Hematopoietic multipotent progenitor cell treated with erythropoietin and hydrocortisone succinate and interleukin-3 and kit ligand, for 15 days (in vitro differentiated cells): ENCODE measurements at places on chromosomes 3 and 15.

DNA sequence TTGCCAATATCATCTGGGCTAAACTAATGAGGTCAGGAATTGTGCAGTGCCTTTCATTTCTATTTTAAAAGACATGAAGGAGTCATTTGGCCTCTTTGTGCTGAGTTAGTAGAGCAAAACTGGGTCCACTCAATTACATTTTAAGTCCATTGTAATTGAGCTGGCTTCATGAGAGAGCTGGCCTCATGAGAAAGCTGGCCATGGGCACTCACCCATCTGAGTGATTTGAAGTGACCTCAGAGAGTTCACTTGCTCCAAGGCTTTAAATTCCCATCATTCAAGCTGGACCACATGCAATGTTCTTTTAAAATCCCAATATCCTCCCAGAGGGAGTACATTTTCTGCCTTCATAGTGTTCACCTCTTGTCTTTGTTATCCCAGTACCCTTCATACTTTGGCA, 335.9 kb upstream of the WNT5A start:
- DNase-seq, result no peak

DNA sequence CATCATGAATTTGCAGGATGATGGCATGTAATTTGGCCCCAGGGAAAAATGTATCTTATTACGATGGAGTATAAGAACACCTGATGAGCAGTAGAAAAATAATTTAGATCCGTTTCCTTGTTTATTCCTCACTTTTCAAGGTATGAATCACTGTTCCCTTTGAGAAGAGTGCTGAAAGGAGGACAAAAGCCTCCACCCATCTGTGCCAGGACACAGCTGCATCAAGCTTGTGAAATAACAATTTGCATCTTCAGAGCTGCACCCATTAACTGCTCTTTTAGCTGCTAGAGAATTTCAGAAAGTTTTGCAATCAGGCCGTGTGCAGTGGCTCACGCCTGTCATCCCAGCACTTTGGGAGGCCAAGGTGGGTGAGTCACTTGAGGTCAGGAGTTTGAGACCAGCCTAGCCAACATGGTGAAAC, 9.6 kb downstream of the CLDND1 start:
- no peak for DNase-seq

GRCh38 chr3:102348904-102349303, 85.9 kb upstream of the ZPLD1 start:
- DNase-seq, result no peak

DNA sequence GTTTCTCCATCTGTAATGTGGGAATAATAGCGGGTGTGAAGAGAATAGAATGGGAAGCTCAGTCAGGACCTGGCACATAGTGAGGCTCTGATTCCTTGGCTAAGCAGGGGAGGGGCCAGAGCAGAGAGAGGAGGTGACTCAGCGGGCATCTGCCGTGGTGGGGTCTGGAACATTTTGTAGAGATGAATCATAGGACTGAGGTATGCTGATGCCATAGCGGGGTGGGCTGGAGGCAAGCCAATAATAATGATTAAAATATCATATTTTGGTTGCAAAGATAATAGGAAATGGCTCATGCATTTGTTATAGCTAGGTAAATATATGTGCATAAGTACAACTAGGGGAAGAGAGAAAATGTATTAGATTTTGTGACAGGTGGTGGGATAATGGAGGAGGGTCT, 11.2 kb downstream of the TGM4 start:
- no peak for DNase-seq

DNA sequence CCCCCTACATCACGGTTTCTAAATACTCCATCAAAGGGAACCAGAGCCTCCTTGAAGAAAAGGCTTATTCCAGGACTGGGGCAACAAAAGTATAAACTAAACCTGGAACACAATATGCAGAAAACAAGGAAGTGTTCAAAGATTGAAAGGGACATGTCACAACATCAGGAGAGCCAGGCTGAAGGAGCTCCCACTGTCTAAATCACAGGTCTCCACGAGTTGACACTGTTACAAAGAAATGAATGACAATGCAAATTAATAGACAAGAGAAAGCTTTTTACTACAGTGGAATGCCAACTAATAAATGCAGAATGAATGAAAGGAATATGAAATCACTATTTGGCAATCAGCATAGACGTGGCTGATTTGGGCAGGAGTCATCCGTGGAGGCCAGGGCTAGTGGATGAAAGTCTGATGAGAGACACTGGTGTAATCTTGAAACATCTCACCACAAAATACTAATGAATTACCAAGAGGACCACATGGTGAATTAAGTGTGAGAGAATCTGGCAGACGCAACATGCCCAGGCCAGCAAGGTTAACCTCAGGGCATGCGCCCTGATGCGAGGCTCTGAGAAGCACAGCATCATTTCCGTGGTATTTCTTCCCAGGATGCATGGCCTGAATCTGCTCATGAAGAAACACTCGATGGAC, 123.8 kb upstream of the TJP1 start:
- DNase-seq, result no peak

DNA sequence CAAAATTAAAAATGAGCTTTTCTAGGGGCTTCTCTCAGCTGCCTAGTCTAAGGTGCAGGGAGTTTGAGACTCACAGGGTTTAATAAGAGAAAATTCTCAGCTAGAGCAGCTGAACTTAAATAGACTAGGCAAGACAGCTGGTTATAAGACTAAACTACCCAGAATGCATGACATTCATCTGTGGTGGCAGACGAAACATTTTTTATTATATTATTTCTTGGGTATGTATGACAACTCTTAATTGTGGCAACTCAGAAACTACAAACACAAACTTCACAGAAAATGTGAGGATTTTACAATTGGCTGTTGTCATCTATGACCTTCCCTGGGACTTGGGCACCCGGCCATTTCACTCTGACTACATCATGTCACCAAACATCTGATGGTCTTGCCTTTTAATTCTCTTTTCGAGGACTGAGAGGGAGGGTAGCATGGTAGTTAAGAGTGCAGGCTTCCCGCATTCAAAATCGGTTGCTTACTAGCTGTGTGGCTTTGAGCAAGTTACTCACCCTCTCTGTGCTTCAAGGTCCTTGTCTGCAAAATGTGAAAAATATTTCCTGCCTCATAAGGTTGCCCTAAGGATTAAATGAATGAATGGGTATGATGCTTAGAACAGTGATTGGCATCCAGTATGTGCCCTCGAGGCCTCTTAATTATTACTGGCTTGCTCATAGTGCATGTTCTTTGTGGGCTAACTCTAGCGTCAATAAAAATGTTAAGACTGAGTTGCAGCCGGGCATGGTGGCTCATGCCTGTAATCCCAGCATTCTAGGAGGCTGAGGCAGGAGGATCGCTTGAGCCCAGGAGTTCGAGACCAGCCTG, 984 bp downstream of the CCR5 start:
- no peak for DNase-seq

DNA sequence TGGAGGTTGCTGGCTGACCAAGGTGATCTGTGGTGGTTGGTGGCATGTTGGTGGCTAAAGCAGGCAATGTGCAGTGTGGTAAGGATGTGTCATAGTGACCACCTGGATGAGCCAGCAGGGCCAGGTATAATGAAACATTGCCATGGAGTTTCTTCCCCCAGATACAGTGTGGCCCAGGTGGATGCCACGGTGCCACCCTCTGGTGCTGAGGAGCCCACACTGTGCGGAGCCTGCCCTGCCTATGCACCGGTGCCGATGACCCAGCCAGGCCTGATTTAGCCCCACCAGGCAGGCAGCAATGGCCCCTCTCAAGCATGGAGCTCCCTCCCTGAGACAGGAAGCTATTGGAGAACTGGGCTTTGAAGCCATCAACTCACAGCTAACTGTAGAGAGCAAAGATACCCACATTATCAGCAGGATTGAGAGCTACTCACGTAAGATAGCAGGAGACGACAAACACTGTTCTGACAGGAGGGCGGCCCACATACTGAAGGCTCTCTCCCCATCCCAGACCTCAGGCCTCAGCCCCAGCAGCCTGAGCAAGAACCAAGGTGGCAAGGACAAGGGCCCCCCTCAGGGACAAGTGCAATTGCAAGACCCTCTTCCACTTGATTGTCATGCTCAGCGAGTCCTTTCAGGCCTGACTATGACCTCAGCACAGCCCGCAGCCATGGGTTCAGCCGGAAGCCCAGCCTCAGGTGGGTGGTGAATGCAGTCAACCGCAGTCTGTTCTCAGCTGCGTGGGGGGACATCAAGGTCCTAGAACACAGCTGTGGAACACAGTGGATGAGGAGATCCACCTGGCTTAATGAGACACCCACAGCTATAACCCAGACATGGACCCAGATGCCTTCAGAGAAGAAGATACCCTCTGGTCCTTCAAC, 82.8 kb upstream of the CDV3 start:
- DNase-seq, result no peak

DNA sequence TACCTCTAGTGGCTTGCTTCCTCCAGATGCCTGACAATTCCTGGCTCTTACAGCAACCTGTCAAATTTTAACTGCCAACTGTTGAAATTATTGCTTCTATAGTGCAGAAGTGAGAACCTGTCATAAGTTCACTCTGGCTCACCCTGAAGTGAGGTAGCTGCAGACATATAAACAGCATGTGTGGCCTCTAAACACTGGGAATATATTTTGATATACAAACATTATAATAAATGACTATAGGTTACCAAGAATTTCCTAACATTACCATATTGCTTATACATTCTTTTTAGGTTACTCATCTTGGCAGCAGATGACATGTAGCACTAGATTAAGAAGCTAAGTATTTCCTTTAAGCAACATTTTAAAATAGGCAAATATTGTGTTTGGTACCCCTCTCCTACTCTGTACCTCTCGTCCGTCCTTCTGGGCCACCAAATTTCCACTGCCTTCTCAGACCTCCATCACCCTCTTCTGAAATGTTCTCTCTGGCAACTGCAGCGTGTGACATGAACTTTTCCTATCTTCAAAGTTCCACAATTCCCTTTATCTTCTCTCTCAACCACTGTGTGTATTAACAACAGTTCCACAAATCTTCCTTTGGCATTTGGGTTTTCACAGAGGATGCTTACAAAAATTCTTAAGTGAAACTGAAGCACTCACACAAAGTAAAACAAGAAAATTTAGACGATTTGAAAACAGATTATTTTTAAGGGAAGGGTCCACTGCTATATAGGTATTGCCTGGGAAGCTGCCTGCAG, 15.3 kb upstream of the XXYLT1 start:
- DNase-seq, result no peak

DNA sequence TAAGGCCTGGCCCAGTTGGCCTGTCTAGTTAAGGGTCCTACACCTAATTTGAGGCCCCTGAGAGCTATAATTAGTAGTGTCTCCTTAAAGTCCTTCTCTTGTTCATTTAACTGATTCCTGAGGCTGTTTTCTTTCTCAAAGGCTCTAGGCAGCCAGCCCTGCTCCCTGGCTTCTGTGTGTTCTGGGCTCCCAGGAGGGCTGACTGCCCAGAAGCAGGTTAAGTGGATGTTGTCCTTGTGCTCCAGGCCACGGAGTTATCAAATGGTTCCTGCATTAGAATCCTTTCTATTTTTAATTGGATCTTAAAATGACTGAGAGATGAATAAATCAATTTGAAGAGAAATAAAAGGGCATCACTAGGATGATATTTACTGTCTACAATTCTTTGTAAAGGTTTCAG, 140.0 kb downstream of the SNRK start:
- DNase-seq, result no peak

- no peak for DNase-seq
Observed at GRCh38 chr3:100033903-100034471, 80.3 kb downstream of the FILIP1L start.

DNA sequence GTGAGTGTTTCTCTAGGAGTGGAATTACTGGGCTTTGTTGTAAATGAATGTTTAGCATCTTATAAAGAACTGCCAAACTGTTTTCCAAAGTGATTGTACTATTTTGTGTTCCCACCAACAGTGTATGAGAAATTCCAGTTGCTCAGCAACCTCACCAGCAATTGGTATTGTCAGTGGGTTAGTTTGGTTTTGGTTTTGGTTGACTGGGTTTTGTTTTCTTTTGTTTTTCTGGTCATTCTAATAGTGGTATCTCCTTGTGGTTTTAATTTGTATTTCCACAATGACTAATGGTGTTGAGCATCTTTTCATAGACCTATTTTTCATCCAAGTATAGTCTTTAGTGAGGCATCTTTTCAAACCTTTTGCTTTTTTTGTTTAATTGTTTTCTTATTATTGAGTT, 27.1 kb downstream of the FILIP1L start:
- DNase-seq, result no peak

- no peak for DNase-seq
Observed at GRCh38 chr3:56926243-56926946, 124.6 kb upstream of the ARHGEF3 start.

DNA sequence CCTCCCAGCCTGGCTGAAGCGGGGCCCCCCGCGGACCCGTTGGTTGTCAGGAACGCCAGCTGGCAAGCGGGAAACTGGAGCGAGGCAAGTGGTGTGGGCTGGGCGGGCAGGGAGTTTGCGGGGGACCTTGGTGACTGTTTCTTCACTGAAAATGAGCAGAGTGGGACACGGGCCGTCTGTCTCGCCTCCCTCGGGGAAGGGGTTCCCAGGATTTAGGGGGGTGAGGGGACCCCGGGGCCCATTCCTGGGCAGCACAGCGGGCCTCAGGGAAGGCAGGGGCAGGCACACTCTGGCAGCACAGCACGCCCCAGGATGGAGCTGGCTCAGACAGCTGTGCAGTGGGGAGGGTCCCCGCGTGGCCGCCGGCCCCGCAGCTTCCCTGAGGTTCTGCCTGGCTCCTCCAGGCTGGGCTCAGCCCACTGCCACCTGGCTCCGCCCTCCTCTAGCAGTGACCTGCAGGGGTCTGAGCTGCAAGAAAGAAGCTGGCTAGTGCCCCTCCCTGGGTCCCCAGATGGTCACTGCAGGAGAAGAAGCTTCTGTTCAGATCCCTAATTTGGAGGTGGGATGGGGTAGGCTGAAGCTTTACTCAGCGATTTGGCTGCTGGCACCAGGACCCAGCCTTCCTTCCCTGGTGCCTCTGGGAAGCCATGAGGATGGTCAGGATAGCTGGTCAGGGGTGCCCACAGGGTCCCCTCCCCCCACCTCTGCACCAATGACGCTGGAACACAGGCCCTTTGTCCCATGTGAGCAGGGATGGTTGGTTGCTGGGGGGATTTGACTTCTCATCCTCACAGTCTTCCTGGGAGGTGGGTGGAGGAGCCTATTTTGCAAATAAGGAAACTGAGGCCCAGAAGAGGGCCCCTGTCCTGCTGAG, 90.4 kb downstream of the TBC1D2B start:
- DNase-seq, result no peak

GRCh38 chr3:195543500-195544229, 540 bp upstream of the PPP1R2 start:
- DNase-seq, result no peak
